Stimulated activated CD4-positive, alpha-beta T cell treated with anti-CD3 and anti-CD28 coated beads, Interleukin-1b, Interleukin-23, amount 100 ng/mL, for 1 hour (primary cell): ENCODE measurements at places on chromosomes 6 and 20.

DNA sequence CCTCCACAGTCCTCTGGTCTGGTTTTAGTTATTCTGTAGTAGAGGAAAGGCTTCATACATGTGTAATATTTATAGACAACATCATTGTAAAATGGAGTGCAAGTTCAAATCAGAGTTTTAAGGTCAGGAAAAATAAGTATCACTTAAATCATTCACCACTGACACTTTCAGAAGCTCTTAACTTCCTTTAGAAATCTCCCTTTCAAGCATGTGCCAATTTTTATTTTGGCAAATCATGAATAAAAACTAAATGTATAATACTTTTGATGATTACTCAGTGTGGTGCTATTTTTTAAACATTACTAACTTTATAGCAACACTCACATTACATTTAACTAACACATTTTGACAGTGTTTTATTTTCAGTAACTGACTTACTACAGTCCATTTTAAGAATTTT, 112.2 kb downstream of the OGFRL1 start:
- no peak for DNase-seq

GRCh38 chr6:67736161-67736560, 898.9 kb upstream of the ADGRB3 start:
- no peak for DNase-seq

DNA sequence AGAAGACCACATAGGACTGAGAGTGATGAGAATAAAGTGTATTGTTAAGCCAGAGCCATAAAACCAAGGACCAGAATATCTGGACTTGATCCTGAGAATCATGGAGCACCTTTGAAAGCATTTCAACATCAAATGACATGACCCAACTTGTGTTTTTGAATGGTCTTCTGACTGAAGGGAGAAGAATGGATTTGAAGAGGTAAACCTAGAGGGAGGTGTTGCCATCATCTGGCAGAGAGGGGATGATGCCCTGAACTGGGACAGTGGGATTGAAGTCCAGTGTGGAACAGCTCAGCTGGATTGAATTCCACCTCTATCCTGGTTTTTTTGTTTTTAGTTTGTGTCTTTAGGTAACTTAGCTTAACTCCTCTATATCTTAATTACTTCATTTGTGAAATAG, 570.0 kb downstream of the TBC1D32 start:
- DNase-seq: no peak

DNA sequence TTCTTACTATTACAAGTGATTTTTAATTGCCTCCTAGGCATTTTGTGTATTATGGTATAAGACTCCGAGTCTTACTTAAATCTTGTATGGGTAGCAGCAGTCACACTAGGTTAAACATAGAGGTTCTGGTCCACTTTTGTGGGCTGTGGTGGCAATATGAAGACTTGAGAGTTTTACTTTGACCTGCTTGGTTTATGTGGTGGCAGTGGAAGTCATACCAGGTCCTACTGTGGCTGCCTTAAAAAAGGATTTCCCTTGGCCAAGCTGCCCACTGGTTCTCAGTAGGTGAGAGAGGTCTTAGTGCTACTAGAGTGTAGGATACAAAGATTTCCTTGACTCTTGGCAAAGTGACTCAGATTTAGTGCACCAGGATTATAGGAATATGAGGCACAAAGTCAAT, 44.2 kb upstream of the NKAIN2 start:
- DNase-seq: no peak

DNA sequence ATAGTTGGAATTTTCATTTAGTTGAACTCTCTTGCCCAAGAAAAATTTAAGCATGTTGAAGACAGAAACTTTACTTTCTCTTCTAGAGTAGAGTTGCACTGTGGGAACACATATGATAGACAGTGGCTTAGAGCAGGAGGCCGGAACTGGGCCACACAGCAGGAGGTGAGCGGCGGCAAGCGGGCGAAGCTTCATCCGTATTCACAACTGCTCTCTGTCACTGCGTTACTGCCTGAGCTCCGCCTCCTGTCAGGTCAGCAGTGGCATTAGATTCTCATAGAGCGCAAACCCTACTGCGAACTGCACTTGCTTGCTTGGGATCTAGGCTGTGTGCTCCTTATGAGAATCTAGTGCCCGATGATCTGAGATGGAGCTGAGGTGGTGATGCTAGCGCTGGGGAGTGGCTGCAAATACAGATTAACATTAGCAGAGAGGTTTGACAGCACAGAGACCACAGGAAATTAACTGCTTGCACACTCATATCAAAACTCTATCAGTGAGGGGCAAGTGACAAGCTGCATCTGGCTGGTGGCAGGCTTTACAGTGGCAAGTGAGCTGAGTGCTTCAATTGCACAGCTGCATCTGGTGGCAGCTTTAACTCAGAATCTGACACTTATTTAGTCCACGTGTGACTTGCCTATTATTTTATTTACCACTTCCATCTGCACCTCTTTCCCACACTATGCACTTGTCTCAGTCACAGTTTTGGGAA, 174.9 kb upstream of the C6orf118 start:
- no peak for DNase-seq

GRCh38 chr6:72952808-72953630, 272.3 kb downstream of the KHDC1L start:
- no peak for DNase-seq
